ENCODE measurements at places on chromosomes 7 and 10. TPM values are rescaled to one million over a fixed set of nuclear protein-coding genes. Genes with fewer than 3 reads are reported as not detected.

- H3K36me3 ChIP-seq: peaks cover 11% of the 10 kb centered on the region
- no peak overlapping the region for H3K4me3 ChIP-seq
- no peak overlapping the region for H3K27ac ChIP-seq
- no peak for DNase-seq
These were observed 62.5 kb upstream of the NPY start for GRCh38 chr7:24221500-24221899.

GRCh38 chr7:4260867-4261600 is 421.1 kb upstream of the FOXK1 start:
- H3K4me1 ChIP-seq: no peaks in the 10 kb centered on the region
- no peak for DNase-seq
- no peaks in the 10 kb centered on the region for H3K36me3 ChIP-seq
- no peaks in the 10 kb centered on the region for H3K27me3 ChIP-seq
- no peak overlapping the region for H3K27ac ChIP-seq
- no peak overlapping the region for H3K4me3 ChIP-seq

DNA sequence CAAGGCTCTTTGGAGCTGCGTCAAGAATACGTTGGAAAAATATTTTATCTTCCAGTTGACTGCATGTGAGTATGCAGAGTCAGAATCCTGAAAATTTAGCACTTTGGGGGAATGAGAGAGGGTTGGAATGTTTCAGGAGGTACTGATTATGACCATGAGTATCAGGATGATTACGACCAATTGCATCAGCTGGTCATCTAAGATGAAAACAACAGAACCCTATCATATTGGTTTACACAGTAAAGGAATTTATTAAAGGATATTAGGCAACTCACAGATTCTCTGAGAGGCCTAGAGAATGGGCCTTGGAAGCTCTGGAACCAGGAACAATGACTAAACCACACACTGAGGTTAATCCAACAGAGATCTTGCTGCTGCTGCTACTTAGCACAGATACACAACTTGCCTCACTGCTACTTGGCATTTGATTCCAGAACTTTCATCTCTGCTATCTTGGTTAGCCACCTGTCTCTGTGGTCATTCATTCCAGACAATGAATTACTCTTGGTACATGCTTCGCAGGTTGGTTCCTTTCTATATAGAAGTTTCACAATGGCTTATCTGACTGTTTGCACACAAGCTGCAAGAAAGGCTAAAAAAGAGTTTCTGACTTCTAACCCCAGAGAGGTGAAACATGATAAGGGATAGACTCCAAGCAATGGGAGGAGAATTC is 68.0 kb upstream of the CTTNBP2 start:
- no peak overlapping the region for H3K27ac ChIP-seq
- no peaks in the 10 kb centered on the region for H3K27me3 ChIP-seq
- no peak overlapping the region for H3K4me3 ChIP-seq

DNA sequence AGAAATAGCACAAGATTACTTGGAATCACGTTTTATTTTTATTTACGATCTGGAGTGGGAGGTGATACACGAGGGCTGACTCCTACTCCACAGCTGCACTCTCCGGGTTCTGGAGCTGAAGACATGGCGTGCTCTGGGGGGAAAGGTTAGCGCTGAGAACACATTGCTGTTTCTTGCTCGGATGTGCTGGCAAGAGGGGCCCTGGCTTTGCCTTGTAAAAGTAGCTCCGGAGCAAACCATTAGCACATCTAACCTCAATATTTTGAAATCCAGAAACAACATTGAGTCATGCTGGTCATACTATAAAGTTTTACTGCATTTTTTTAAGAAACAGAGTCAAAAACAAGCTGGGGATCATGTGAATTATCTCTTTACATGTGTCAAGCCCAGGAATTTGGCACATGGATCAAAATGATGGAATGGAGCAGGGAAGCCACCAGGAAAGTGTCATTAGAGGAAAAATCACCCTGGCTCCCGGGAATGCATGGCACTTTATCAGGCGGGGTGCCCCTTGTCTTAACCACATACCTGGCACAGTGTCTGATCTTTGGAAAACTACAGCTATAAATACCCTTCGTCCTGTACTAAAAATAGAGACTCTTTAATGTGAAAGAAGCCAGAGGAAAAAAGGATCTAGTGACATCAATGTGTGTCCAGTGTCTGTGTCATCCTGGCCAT is 31.6 kb upstream of the LYZL1 start:
- H3K36me3 ChIP-seq: no peaks in the 10 kb centered on the region
- no peak for DNase-seq
- no peaks in the 10 kb centered on the region for H3K27me3 ChIP-seq
- no peak overlapping the region for H3K4me3 ChIP-seq

Gene MBL2
- total RNA-seq: not detected

Gene PRTFDC1
- total RNA-seq: 6.8 TPM

- H3K27me3 ChIP-seq: no peaks in the 10 kb centered on the region
- no peaks in the 10 kb centered on the region for H3K4me1 ChIP-seq
- no peak overlapping the region for H3K4me3 ChIP-seq
- no peaks in the 10 kb centered on the region for H3K36me3 ChIP-seq
These were observed 49.1 kb upstream of the ELN start for GRCh38 chr7:73978661-73979563.

- H3K4me1 ChIP-seq: no peaks in the 10 kb centered on the region
- no peak within 1 kb of the TSS for H3K27ac ChIP-seq
- peak; percentile 51 for DNase-seq
- H3K36me3 ChIP-seq: peaks cover 13% of the 10 kb centered on the region
- H3K27me3 ChIP-seq: no peaks in the 10 kb centered on the region
These were observed at the start of gene PLXDC2 for GRCh38 chr10:19816411-19817230. PLXDC2 (plus strand) TSS chr10:19816432.

DNA sequence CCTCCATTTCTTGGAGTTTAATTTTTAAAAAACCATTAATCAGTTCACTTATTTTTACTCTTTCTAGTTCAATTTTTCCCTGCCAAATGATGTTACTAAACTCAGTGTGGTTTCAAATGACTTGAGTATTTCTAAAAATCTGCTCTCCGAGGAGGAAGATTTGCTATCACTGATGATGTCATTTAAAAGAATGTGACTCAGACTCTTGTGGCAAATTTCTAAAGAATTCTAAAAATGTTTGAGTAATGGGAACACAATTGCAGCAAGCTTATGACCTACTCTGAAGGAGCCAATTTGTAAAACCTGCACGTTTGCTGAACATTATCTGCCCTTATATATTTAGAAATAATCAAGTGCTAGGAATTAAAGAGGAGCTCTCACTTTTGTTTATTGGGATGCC is 88.6 kb downstream of the SPAG6 start:
- no peak overlapping the region for H3K4me3 ChIP-seq
- peaks cover 26% of the 10 kb centered on the region for H3K27me3 ChIP-seq
- H3K36me3 ChIP-seq: no peaks in the 10 kb centered on the region
- no peaks in the 10 kb centered on the region for H3K4me1 ChIP-seq
- no peak overlapping the region for H3K27ac ChIP-seq

Gene FAM200A
- total RNA-seq: 8.7 TPM

GRCh38 chr7:75891815-75892411 is 13.1 kb downstream of the RHBDD2 start:
- H3K4me3 ChIP-seq: no peak overlapping the region
- H3K27me3 ChIP-seq: no peaks in the 10 kb centered on the region
- H3K4me1 ChIP-seq: no peaks in the 10 kb centered on the region

Gene UBTD1
- 18.1 TPM for total RNA-seq

DNA sequence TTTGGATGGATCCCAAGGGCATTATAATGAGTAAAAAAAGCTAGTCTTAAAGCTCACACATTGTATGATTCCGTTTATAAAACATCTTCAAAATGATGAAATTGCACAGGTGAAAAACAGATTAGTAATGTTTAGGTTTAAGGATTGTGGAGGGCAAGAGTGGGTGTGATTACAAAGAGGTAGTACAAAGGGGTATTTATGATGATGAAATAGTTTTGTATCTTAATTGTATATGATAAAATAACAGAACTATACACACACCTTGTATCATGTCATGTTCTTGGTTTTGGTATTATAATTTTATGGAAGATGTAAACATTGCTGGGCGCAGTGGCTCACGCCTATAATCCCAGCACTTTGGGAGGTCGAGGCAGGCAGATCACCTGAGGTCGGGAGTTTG is 2.8 kb upstream of the SSC4D start:
- H3K27ac ChIP-seq: no peak overlapping the region
- DNase-seq: no peak
- no peaks in the 10 kb centered on the region for H3K27me3 ChIP-seq
- H3K4me3 ChIP-seq: no peak overlapping the region

Gene MRM2
- 59.0 TPM for total RNA-seq

- no peaks in the 10 kb centered on the region for H3K4me1 ChIP-seq
- H3K36me3 ChIP-seq: no peaks in the 10 kb centered on the region
- H3K4me3 ChIP-seq: no peak overlapping the region
- no peak overlapping the region for H3K27ac ChIP-seq
These were observed 71.9 kb downstream of the ELFN1 start for GRCh38 chr7:1741751-1742554.

GRCh38 chr7:131513245-131514061 is 43.0 kb downstream of the PODXL start:
- peaks cover 44% of the 10 kb centered on the region for H3K36me3 ChIP-seq
- peak; percentile 92 for DNase-seq
- no peak overlapping the region for H3K27ac ChIP-seq

DNA sequence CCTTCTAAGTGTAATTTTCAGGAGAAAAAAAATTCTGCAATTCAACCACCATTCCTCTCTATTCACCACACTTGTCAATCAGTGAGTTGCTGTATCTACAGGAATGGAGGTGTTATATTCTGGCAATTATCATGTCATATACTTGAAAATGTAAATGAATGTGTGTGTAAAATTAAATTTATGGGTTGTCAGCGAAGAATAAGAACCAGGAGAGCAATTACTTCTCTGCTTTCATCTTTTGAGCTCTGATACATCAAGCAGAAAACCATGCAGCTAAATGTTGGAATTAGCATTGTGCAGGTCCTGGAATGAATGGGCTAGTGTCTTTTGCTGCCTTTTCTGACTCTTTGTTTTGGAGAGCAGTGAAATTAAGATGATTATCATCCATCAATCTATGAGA is 207.6 kb downstream of the FOXP2 start:
- no peak for DNase-seq
- no peaks in the 10 kb centered on the region for H3K4me1 ChIP-seq
- H3K36me3 ChIP-seq: no peaks in the 10 kb centered on the region
- no peak overlapping the region for H3K4me3 ChIP-seq

Gene TBXAS1
- 1.4 TPM for total RNA-seq
